Osteoblast (primary cell): ENCODE measurements at places on chromosomes 13 and 19. TPM values are rescaled to one million over a fixed set of nuclear protein-coding genes. Genes with fewer than 3 reads are reported as not detected.

DNA sequence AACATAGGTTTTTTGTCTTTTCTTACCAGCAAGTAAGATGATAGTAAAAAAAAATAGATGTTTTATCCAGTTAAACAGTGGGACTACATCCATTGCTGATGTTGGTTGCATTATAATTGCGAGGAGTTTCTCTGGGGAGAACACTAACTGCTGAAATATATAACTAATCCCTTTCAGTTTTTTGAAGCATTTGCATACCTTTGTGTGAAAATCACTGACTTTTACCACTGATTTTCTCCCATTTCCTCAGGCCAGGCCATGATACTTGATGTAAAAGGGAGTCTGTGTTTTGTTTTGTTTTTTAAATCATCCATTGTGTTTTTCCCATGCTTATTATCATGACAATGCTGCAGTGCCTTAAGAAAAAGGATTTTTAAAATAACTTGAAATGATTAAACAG lies 699.5 kb downstream of the PCDH9 start:
- DNase-seq: no peak

GRCh38 chr13:75636436-75637180 lies 478 bp downstream of the LMO7 start:
- peak; percentile 72 for DNase-seq

GRCh38 chr13:32737679-32738078 lies 151.4 kb downstream of the PDS5B start:
- DNase-seq: no peak

- DNase-seq: peak; percentile 54
These were observed 61.8 kb downstream of the AKAP11 start for GRCh38 chr13:42333613-42334328.

GRCh38 chr13:19605161-19605955 lies 28.1 kb upstream of the MPHOSPH8 start:
- DNase-seq: peak; percentile 67

The ARHGAP45 gene
- 0.59 and 0.72 TPM in 2 replicates for total RNA-seq

The NPAS1 gene
- 0.72 and 1.2 TPM in 2 replicates for total RNA-seq

The RFX2 gene
- 3.8 and 6.2 TPM in 2 replicates for total RNA-seq

- DNase-seq: peak; percentile 91
These were observed 15.9 kb downstream of the MLLT1 start for GRCh38 chr19:6263735-6264444.

GRCh38 chr19:54673222-54673621 lies 10.4 kb downstream of the LILRB4 start:
- DNase-seq: no peak

GRCh38 chr19:55695511-55696290 lies 20.7 kb downstream of the EPN1 start:
- DNase-seq: peak; percentile 72
